ENCODE measurements at places on chromosomes 1 and 21. TPM values are rescaled to one million over a fixed set of nuclear protein-coding genes. Genes with fewer than 3 reads are reported as not detected.

GRCh38 chr1:40787737-40788560, 4.4 kb downstream of the KCNQ4 start:
- no peak for DNase-seq
- H3K27ac ChIP-seq, result no peak overlapping the region
- no peaks in the 10 kb centered on the region for H3K36me3 ChIP-seq

- peaks cover 53% of the 10 kb centered on the region for H3K4me1 ChIP-seq
- peak; percentile 43 for DNase-seq
- no peak overlapping the region for H3K4me3 ChIP-seq
- H3K36me3 ChIP-seq, result no peaks in the 10 kb centered on the region
- H3K27me3 ChIP-seq, result no peaks in the 10 kb centered on the region
Measured at GRCh38 chr1:14369526-14370213, 228.8 kb upstream of the KAZN start.

PLD5 gene
- polyA plus RNA-seq, result 4.1 TPM

- no peak overlapping the region for H3K27ac ChIP-seq
- H3K4me1 ChIP-seq, result peaks cover 4% of the 10 kb centered on the region
- H3K4me3 ChIP-seq, result no peak overlapping the region
- peaks cover 45% of the 10 kb centered on the region for H3K27me3 ChIP-seq
Measured at GRCh38 chr1:56639211-56639610, 5.9 kb upstream of the PRKAA2 start.

ST6GALNAC3 gene
- 5.5 TPM for polyA plus RNA-seq

DNA sequence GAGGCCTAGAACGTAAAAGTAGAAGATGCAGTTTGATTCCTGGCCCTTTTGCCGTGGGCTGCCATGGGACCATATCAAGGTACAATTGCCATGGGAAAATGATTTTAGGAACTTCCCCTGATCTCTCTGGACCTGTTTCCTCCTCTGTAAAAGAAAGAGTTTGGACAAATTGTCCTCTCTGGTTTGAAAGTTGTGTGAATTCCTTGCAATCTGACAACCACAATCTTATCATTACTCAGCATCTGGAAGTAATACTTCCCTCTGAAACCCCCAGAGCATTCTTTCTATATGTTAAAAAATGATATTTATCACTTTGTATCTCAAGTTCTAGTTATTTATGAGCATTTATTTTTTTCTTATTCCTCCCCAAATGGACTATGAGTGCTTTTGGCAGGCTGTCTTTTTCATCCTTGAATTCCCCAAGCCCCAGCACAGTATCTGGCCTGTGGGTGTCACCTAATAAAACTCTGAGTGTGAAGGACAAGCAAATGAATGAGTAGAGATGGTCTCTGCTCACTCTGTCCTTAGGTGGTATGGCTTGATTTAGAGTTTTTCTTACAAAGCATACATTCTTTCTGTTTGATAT, 181.1 kb downstream of the DYRK1A start:
- no peaks in the 10 kb centered on the region for H3K4me1 ChIP-seq
- DNase-seq, result no peak
- H3K27me3 ChIP-seq, result no peaks in the 10 kb centered on the region
- no peak overlapping the region for H3K27ac ChIP-seq

BMP8A gene
- polyA plus RNA-seq, result not detected

IVL gene
- not detected for polyA plus RNA-seq

DNA sequence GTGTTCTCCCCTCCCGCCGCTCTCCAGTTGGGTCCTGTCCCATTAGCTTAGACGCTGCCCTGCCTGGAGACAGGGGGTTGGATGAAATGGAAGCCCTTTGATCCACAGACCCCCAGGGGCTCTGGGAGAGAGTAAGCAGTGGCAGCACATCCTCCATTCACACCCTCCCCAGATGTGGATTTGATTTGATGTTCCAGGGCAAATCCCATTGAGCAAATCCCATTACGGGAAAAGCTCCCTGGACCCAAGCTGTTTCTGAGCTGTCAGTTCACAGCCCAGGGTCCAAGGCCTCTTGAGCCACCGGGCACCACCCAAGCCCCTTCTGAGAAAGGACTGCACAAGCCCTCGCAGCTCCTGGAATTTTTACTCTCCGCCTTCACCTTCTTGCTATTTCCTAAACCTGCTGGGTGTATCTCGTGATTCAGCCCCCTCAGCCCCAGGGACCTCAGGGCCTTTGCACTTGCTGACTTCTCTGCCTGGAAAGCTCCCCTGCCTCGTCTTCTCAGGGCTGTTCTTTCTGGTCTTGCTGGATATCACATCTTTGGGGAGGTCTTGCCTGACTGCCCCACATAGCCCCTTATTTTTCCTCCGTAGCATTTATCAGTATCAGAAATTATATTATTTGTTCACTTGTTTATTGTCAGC, 101.1 kb downstream of the PAX7 start:
- no peaks in the 10 kb centered on the region for H3K4me1 ChIP-seq
- H3K27ac ChIP-seq, result no peak overlapping the region
- no peaks in the 10 kb centered on the region for H3K27me3 ChIP-seq
- no peaks in the 10 kb centered on the region for H3K36me3 ChIP-seq

- no peak overlapping the region for H3K4me3 ChIP-seq
- H3K36me3 ChIP-seq, result no peaks in the 10 kb centered on the region
- DNase-seq, result no peak
- H3K27me3 ChIP-seq, result no peaks in the 10 kb centered on the region
- no peak overlapping the region for H3K27ac ChIP-seq
Measured at GRCh38 chr1:11598461-11598860, 55.8 kb downstream of the FBXO2 start.

- no peak overlapping the region for H3K27ac ChIP-seq
- H3K27me3 ChIP-seq, result no peaks in the 10 kb centered on the region
- DNase-seq, result no peak
- no peaks in the 10 kb centered on the region for H3K36me3 ChIP-seq
- peaks cover 9% of the 10 kb centered on the region for H3K4me1 ChIP-seq
Measured at GRCh38 chr1:168565825-168566224, 10.6 kb upstream of the XCL1 start.

GRCh38 chr21:45640001-45640887, 3.3 kb upstream of the PCBP3 start:
- no peak overlapping the region for H3K27ac ChIP-seq
- H3K4me1 ChIP-seq, result peaks cover 12% of the 10 kb centered on the region
- no peak overlapping the region for H3K4me3 ChIP-seq
- no peaks in the 10 kb centered on the region for H3K36me3 ChIP-seq

AGO1 gene
- 10.6 TPM for polyA plus RNA-seq

GRCh38 chr1:89890085-89890752, 69.4 kb downstream of the LRRC8D start:
- H3K27me3 ChIP-seq, result no peaks in the 10 kb centered on the region
- H3K4me3 ChIP-seq, result no peak overlapping the region
- no peak for DNase-seq
- no peak overlapping the region for H3K27ac ChIP-seq
- H3K4me1 ChIP-seq, result peaks cover 12% of the 10 kb centered on the region

GSTM5 gene
- 5.0 TPM for polyA plus RNA-seq

MAP10 gene
- polyA plus RNA-seq, result 2.3 TPM

DNA sequence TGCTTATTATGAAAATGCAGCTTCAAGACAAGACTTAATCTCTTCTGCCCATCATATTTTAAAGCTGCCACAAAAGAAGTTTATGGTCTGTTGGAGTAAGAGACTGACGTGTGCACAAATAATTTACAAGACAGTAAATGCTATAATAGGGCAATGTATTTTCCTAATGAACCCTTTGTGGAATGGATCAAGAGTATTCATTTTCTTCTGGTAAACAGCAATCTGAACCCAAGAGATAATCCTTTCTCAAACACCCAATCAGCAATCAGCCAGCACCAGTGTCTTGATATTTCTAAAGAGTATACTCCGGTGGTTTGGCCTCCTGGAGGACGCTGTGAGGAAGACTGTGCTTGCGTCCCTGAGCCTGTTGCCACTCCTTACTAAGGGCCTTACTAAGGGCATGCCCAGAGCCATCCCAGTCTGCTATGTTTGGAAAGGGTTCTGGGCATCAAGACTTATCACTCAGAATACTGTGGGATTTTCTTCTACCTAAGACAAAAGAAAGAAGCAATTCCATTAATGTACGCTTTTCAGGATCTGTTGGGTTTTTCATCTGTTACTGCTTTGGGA, 48.8 kb upstream of the LRRC8D start:
- no peaks in the 10 kb centered on the region for H3K36me3 ChIP-seq
- DNase-seq, result peak; percentile 28
- H3K4me3 ChIP-seq, result no peak overlapping the region
- H3K4me1 ChIP-seq, result no peaks in the 10 kb centered on the region
- H3K27me3 ChIP-seq, result no peaks in the 10 kb centered on the region

DNA sequence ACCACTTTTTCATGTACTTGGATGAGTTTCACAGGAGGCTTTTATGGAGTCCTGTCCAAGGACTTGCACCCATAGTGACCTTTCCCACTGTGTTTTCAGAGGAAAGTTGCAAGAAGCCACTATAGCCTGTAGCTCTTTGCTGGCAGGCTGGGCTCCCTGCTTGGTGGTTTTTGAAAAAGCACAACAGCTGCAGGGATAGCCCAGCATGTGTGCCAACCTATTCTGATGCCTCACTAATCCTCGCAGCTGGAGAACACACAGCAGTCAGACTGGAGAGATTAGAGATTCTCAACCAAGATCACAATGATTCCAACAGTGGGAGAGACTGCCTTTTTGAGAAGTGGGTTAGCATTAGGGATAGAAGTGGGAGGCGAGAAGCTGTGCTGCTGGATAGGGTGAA, 24.1 kb upstream of the ARHGEF11 start:
- no peak overlapping the region for H3K27ac ChIP-seq
- no peaks in the 10 kb centered on the region for H3K36me3 ChIP-seq
- no peak for DNase-seq
- H3K4me3 ChIP-seq, result no peak overlapping the region
- H3K27me3 ChIP-seq, result no peaks in the 10 kb centered on the region
- no peaks in the 10 kb centered on the region for H3K4me1 ChIP-seq

TTLL7 gene
- polyA plus RNA-seq, result 5.1 TPM

- H3K4me1 ChIP-seq, result no peaks in the 10 kb centered on the region
- H3K27ac ChIP-seq, result no peak overlapping the region
- no peak for DNase-seq
- no peaks in the 10 kb centered on the region for H3K27me3 ChIP-seq
Measured at GRCh38 chr1:213300433-213300832, 249.4 kb downstream of the RPS6KC1 start.

GRCh38 chr1:77282866-77283539, 1.2 kb downstream of the AK5 start:
- peaks cover 24% of the 10 kb centered on the region for H3K27me3 ChIP-seq
- H3K4me1 ChIP-seq, result peaks cover 21% of the 10 kb centered on the region
- peak overlapping the region; percentile 87 for H3K4me3 ChIP-seq
- H3K27ac ChIP-seq, result peak overlapping the region; percentile 52

DNA sequence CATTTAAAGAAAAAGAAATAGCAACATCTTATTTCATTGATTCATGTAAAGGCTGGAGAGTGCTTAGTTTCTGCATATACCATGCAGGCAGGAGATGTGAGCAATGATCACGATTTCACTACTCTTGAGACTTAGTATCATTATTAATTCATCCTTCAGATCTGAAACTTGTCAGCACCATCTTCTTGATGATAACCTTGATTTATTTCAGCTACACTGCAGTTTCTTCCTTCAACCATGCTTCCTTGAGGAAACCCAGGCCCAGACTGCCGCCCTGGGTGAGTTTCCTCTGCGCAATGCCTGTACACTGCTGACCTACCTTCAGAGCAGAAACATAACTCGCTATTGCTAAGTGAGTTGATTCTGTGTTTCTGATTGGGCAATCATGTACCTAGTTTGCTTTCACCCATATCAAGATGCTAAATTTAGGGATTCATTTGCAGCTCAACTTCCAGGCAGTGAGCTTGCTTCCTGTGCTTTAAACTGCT, 13.5 kb upstream of the BCL10 start:
- H3K4me1 ChIP-seq, result no peaks in the 10 kb centered on the region
- H3K36me3 ChIP-seq, result no peaks in the 10 kb centered on the region
- no peaks in the 10 kb centered on the region for H3K27me3 ChIP-seq
- DNase-seq, result no peak
- H3K27ac ChIP-seq, result no peak overlapping the region

IGFN1 gene
- not detected for polyA plus RNA-seq

- H3K36me3 ChIP-seq, result no peaks in the 10 kb centered on the region
- no peak overlapping the region for H3K27ac ChIP-seq
- H3K4me1 ChIP-seq, result no peaks in the 10 kb centered on the region
Measured at GRCh38 chr1:232837087-232837486, 31.9 kb downstream of the MAP10 start.

MR1 gene
- polyA plus RNA-seq, result 0.18 TPM

DNA sequence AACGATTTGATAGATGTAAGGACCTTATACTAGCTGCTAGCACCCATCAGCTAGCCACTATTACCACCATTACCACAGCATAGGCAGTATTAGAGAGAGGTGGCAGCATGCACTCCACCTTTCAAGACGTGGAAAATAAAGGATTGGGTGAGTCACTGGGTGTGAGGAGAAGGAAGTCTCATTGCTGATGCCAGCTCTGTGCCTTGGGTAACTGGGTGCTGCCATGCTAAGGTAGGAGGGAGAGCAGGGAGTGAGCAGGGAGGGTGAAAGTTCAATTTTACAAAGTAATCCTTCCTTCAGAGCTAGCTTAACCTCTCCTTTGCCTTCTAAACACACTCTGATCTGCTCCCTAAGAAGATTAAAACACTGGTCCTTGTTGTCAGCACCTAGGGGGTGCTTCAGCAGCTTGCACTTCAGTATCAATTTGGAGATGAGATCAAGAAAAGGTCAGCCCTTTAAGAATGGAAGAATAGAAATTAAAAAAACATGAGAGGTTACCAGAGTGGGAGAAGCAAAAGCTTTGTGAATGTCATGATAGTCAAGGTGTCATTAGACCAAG, 1.8 kb upstream of the LIN9 start:
- peaks cover 19% of the 10 kb centered on the region for H3K27me3 ChIP-seq
- H3K4me3 ChIP-seq, result 0 out of 2 replicates have a peak overlapping the region, but pooled peaks have one; percentile 96
- no peaks in the 10 kb centered on the region for H3K36me3 ChIP-seq
- no peak for DNase-seq
- H3K4me1 ChIP-seq, result peaks cover 19% of the 10 kb centered on the region
- H3K27ac ChIP-seq, result no peak overlapping the region

- no peak overlapping the region for H3K4me3 ChIP-seq
- H3K36me3 ChIP-seq, result no peaks in the 10 kb centered on the region
- no peak for DNase-seq
- no peaks in the 10 kb centered on the region for H3K4me1 ChIP-seq
Measured at GRCh38 chr1:246113555-246114095, 393.5 kb downstream of the SMYD3 start.

All from GM23338 (cell line).